ENCODE measurements at places on chromosomes 1 and 21.

DNA sequence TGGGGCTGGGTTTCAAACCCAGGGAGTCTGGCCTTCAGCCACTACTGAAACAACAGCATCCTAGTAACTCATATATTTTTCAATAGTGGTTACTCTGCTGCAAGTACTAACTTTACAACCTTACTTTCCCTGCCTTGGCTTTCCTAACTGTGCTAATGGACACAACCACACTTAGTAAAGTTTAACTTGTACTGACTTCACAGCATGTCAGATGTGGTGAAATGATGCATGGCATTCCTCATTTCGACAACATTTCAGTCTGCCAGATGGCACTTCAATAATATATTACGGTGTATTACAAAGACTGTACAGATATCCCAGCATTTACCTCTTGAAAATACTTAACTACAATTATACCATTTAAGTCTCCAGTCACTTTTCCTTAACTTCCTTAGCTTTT, 27.8 kb downstream of the LRRC7 start:
- no peaks in the 10 kb centered on the region for H3K27me3 ChIP-seq
- H3K27ac ChIP-seq: no peak overlapping the region
- DNase-seq: no peak
- no peak overlapping the region for H3K4me3 ChIP-seq

GRCh38 chr1:188670837-188671236, 1806.8 kb downstream of the BRINP3 start:
- no peaks in the 10 kb centered on the region for H3K36me3 ChIP-seq
- no peaks in the 10 kb centered on the region for H3K4me1 ChIP-seq
- no peaks in the 10 kb centered on the region for H3K27me3 ChIP-seq
- H3K4me3 ChIP-seq: no peak overlapping the region

DNA sequence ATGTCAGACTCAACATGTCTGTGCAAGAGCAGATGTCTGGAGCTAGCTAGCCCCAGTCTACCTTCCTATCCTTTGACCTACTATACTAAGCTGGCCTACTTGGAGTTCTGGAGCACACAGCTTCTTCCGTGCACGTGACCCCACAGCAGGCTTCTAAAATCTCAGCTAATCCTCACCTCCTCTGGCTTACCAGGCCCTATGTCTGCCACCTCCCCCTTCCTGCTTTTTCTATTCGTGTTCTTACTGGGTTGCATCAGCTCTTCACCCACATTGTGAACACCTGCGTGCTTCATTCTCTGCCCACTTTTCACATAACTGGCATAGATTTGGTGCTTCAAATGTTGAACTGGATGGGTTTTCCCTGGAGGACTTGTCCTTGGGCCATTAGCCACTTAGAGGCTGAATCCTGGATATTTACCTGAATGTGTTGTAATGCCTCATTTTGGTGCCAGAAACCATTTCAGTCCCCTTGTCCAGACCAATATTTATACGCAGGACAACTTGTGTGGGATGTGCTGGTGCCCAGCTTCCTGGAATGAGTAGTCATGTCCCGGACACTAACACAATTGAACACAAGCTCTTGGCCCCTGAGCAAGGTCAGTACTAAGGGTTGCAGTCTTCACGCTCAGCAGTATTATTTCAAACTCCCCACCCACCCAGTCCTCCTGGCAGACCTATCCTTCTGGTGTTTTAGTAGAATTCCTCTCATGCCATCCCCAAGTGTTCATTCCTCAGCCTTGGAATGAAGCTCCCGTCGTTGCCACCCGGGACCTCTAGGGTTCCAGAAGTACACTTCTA, 24.0 kb downstream of the TENT5C start:
- no peaks in the 10 kb centered on the region for H3K4me1 ChIP-seq
- no peaks in the 10 kb centered on the region for H3K36me3 ChIP-seq
- H3K4me3 ChIP-seq: no peak overlapping the region
- H3K27ac ChIP-seq: no peak overlapping the region

GRCh38 chr1:33348676-33349080, 27.8 kb upstream of the A3GALT2 start:
- no peaks in the 10 kb centered on the region for H3K27me3 ChIP-seq
- peaks cover 44% of the 10 kb centered on the region for H3K4me1 ChIP-seq
- H3K36me3 ChIP-seq: peaks cover 11% of the 10 kb centered on the region
- H3K4me3 ChIP-seq: peak overlapping the region; percentile 69

- peaks cover 6% of the 10 kb centered on the region for H3K27me3 ChIP-seq
- H3K36me3 ChIP-seq: no peaks in the 10 kb centered on the region
- peaks cover 5% of the 10 kb centered on the region for H3K4me1 ChIP-seq
- H3K4me3 ChIP-seq: no peak overlapping the region
- H3K27ac ChIP-seq: no peak overlapping the region
- DNase-seq: no peak
These were observed 47.1 kb upstream of the COL6A2 start for GRCh38 chr21:46050668-46051378.

DNA sequence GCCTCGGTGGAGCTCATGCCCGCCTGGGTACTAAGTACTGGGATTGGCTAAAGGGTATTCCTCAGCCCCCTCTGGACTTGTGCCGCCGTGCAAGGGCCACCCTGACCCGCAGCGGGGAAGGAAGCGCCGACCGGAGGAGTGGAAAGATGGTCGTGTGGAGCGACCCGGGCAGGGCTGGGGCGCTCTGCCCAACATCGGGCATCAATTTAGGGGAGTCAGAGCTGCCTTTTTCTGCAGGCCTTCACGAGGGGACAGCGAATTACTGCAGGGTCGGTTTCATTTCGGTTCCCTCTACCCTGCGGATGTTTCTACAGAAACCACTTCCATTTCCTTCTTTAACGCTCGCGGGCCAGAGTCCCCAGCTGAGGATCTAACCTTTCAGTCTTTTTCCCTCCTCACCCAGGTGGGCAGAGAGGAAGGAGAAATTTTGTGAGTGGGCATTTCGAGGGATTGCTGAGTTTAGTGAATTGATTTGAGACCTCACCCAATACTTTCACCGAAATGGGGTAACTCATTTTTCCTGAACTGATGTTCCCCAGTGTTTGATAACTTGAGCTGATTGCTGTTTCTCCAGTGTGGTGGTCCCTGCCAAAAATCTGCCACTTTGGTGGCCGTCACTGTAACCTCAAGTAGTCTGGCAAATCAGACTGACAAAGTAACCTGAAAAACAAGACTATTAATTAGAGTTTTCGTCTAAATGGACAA, 1.1 kb downstream of the TOR1AIP1 start:
- peaks cover 7% of the 10 kb centered on the region for H3K4me1 ChIP-seq
- H3K27ac ChIP-seq: peak overlapping the region; percentile 98
- peak overlapping the region; percentile 87 for H3K4me3 ChIP-seq

Data from keratinocyte (primary cell).